ENCODE measurements at places on chromosomes 7 and 10. TPM values are rescaled to one million over a fixed set of nuclear protein-coding genes. Genes with fewer than 3 reads are reported as not detected.

The FEZF1 gene
- total RNA-seq: not detected

DNA sequence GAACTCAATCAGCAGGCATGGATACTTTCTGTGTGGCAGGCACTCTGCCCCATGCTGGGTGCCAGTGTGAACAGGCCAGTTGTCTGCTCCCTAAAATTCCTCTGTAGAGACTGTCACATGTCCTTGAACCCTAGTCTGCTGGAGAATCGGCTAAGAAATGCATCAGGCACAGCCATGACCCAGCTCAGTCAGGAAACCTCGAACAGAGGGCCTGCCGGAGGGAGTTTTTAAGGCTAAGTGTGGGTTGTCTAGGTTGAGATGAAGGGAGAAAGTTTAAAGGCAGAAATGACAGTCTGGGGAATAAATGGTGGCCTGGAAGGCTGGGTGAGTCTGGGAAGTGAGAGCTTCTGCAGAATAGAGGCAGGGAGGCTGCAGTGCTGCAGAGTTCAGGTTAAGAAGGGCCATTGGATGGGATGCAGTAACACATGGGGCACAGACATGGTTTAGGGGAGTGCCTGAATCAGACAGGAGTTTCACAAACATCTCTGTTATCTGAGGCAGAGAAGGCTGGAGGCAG is 45.3 kb downstream of the WDFY4 start:
- DNase-seq: no peak

DNA sequence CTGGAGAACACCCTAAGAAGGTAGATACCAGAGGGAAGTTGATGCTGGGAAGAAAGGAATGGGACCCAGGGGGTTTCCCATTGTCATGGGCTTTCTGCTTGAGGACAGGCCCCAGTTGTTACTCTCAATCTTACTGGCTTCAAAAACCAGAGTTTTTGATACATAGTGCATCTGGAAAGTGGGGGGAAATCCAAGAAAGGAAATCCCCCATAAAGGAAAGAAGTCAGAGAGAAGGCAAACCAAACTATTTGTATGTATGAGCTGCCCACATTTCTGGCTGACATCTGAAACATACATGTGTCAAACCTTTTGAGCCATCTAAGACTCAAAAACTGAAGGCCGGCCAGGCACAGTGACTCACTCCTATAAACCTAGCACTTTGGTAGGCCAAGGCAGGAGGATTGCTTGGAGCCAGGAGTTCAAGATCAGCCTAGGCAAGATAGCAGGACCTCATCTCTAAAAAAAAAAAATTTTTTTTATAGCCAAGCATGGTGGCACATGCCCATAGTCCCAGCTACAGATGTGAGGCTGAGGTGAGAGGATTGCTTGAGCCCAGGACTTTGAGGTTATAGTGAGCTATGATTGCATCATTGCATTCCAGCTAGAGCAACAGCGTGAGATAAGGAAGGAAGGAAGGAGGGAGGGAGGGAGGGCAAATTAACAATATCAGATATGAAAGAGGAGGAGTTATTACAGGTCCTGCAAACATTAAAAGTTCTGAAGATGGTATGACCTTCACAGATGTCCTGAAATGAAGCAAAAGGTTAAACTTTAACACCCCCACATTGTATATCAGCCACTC is 6.7 kb upstream of the COA1 start:
- no peak for DNase-seq

The ZPBP gene
- not detected for total RNA-seq

GRCh38 chr10:27457261-27457945 is 46.7 kb upstream of the RAB18 start:
- no peak for DNase-seq
